ENCODE measurements at places on chromosomes 4 and X.

GRCh38 chr4:53040459-53040815 lies 178.3 kb downstream of the RASL11B start:
- DNase-seq: no peak

DNA sequence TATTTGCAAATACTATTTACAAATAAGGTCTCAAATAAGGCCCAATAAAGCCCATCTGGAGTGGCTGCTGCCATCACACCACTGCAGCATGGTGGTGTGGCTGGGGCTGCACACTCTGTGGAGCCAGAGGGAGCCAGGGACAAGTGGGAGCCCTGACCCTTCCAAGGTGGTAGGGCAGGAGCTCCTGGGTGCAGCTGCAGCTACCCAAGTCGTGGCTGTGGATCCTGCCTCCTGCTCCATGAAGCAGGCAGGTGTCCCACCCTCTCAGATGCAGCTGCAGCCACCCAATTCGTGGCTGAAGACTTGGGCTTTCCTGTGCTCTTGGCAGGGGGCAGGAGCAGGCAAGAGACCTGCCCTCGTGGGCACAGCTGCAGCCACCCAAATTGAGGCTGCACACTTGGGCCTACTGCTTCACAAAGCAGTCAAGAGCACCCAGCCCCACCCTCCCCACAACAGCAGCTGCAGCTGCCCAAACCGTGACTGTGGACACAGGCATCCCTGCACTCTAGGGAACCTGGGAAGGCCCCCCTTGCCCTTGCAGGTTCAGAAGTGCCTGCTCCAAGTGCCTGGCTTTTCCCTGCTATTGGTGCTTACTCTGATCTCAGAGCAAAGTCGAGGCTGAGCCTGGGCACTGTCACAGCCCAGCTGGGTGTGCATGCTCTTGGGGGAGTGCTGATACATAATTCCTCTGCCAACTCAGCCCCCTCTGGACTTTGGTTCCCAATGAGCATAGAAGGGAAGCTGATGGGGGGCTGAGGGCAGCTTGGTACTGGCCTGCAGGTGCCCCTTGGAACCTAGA lies 614.8 kb downstream of the PCDH18 start:
- no peak for DNase-seq

DNA sequence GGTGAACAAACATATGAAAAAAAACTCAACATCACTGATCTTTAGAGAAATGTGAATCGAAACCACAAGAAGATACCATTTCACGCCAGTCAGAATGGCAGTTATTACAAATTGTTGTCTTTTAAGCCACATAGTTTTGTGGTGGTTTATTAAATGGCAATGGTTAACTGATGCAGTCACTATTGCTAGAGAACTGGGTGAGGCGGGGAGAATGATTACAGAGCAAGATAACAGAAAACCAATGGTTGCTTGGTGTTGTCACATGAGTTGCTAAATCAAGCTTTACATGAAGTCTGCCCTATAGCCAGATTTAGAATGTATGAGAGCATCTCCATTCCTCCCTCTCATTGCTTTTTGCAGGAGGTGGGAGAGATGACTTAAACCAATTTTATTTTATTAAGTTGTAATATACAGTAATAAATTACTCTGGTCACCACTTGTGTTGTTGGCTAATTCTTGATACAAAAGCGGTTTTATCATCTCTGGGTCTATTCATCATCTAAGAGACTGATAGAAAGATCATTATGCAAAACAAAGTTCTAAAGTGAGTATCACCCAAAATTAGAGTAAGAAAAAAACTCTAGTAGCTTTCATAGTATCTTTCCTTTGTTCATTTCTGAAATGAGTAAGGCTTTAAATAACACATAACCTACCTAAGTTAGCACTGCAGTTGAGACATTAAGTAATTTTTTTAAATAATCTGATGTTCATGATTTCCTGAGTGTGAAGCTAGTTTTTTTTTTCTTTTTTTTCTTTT lies 859.5 kb downstream of the STIM2 start:
- no peak for DNase-seq

- DNase-seq: no peak
Measured at GRCh38 chr4:114282937-114283336, 303.5 kb upstream of the ARSJ start.

DNA sequence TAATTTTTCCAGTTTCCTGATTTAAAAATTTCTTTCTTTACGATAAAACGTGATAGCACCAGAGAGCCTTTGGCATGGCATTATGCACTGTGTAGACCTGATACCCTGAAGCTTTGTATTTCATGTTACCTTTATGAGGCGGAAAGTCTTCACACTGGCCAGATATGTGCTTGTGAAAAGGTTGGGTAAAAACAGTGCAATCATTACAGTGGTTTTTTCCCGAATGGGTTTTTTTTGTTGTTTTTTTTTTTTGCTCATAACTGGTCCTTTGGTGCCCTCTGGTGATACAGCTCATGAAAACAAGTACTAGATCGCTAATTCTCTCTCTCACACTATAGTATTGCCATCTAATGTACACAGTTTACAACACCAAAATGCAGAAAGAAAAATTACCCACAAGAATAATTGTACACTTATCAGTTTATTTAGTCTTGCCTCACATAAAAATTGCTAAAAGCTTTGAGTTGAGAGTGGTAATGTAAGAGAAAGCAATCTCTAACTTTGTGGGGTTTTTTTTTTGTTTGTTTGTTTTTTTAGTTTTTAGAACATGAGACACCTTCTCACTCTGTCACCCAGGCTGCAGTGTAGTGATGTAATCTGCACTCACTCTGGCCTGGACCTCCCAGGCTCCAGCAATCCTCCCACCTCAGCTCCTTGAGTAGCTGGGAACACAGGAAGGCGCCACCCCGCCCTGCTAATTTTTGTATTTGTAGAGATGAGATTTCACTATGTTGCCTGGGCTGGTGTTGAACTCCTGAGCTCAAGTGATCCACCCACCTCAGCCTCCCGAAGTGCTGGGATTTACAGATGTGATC lies 21.3 kb downstream of the SPCS3 start:
- DNase-seq: peak; percentile 4

DNA sequence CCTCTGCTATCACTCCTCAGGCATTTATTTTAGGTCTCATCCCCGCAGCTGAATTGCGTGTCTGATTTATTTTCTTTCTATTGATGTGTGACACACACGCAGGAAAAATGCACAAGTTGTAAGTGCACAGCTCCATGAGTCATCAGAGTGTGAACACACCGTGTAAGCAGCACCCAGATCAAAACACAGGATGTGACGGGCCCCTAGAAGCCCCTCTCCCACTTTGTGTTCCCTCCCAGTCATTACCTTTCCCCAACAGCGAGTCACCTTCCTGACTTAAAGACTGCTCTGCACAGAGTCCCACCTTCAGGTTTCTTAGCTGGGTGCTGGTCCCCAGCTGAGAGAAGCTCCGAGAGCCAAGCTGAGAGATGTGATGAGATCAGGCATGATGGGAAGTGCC lies 436.7 kb downstream of the MID1IP1 start:
- DNase-seq: no peak

DNA sequence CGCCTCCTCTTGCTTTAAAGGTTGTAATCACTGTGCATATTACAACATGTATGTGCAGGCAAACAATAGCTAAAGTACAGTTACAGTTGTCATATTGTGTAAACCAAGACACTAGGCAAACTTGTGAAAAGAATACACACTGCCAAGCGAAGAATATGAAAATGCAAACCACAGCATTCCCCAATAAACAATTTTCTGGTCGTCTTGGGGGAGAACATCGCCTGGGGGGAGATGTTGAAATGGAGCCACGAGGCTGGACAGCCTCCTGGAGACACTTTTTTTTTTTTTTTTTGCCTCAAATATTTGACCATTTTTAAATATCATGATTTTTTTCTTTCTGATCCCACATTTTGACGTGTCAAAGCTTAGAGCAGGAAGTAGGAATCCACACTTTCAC lies 51.7 kb upstream of the PDLIM3 start:
- DNase-seq: no peak

DNA sequence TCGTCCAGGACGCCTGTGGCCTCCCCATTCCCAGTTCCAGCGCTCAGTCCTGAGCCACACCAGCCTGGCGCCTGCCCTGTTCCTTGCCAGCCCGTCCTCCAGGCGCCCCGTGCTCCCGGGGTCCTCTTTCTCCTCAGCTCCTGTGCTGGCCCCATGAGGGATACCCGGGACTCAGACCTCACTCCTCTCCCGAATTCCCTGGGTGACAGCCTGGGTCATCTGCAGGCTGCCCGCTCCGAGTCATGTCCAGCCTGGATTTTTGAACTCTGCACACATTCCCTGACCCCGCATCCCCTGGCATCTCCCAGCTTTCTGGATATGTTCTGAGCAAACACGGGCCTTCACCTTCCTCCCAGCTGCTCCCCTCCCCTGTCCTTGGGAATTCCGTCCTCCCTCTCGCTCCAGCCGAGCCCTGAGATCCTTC lies 14.9 kb upstream of the ADD1 start:
- no peak for DNase-seq

DNA sequence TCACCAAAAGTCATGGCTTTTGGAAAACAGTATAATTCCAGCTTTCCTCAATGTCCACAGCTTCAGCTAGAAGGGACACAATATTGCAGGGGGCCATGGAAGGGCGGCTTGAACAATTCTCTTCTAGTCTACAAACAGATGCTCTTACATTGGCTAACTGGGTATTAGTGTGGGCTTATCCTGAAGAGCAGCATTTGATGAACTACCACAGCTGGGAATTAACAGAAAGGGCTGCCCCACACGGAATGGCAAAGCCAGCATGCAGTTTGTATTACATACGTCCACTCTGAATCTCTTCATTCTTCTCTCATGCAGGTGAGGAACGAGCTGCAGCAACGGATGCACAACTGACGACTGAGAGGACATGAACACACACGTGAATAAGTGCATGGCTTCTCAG lies 13.0 kb upstream of the PDCL2 start:
- DNase-seq: no peak

DNA sequence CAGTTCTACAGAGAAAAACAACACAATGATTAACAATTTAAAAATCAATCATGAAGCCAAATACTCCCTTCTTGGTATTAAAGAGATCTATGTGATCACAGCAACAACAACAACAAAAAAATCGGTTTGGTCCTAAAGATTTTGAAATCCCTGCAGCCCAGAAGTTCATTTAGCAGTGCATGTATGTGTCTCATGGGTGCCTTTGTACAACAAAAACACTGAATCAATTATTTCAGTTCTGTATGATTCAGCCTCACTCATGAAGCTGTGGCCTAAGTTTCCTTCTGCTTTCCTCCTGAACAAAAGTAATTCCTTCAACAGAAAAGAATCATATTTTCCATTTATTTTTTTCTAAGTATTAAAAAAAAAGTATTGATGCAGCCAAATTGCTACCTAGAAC lies 393.4 kb upstream of the NDST3 start:
- DNase-seq: no peak

DNA sequence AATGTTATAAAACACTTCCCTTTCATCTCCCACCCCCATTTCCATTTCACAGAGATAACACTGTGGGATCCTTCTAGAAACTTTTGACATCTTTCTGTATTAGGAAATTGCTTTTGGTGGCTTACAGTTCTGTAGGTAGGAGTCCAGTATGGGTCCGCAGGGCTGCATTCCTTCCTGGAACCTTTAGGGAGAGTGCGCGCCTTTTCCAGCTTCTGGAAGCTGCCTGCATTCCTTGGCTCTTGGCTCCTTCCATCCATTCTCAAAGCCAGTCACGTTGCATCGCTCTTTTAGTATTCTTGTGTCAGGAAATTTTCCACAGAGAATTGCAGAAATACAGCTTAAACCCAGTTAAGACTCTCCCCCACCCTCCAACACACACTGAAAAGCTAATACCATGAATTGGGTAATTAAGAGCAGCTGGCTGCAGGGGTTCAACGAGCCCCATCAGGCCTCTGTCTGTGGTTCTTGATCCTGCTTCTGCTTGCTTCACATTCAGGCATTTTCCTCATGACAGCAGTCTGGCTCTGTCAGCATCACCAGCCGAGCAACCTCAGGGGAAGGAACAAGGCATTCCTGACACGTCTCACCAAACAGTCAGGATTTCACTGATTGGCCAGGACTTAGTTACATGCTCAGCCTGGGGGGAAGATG lies 48.8 kb downstream of the SEPTIN11 start:
- DNase-seq: no peak

DNA sequence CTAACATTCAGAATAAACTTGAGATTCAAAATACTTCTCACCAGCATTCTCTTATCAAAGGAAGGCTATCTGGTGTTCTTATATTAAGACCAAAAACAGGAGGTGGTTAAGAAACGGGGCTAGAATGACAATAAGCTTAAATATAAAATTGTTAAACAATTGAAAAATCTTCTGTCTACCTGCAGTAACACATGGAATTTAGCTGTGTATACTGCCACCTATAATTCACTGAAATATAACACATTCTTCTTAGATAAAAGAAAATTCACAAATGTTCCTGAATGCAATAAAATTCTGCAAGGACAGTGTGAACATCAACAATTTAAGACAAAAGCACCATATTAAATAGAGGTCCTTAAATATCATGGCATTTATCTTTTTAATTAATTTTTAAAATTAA lies 11.5 kb upstream of the PCDH10 start:
- DNase-seq: no peak

DNA sequence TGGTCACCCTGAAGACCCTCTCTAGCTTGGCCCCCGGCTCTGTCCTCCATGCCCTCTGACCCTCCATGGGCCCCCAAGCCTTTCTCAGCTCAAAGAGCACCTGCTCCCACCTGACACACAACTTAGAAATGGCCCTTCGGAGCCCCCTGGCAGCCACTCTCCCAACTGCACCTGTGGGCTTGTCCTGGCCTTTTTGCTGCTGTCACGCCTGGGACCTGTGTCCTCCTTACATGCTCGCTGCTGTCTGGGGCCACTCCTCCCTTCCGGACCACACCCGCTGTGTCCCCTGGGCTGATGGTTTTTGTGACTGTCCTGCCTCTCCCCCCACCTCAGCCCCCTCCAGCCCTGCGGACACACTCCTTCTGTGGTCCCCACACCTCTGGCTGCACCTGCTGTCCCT lies 106.2 kb upstream of the AFAP1 start:
- DNase-seq: peak; percentile 94

GRCh38 chrX:7828594-7828993 lies 14.4 kb upstream of the VCX start:
- no peak for DNase-seq
